ENCODE measurements at places on chromosomes 6 and 20. TPM values are rescaled to one million over a fixed set of nuclear protein-coding genes. Genes with fewer than 3 reads are reported as not detected.
A peak's percentile ranks its signal among the peaks of the same experiment; 100 is the strongest.

- no peak overlapping the region for H3K27ac ChIP-seq
- H3K4me1 ChIP-seq = peaks cover 45% of the 10 kb centered on the region
- peaks cover 25% of the 10 kb centered on the region for H3K36me3 ChIP-seq
- H3K27me3 ChIP-seq = no peaks in the 10 kb centered on the region
- no peak for DNase-seq
Observed at GRCh38 chr6:136775548-136775947, 16.7 kb downstream of the MAP3K5 start.

- H3K27ac ChIP-seq = no peak overlapping the region
- H3K4me3 ChIP-seq = no peak overlapping the region
- no peak for DNase-seq
- peaks cover 16% of the 10 kb centered on the region for H3K27me3 ChIP-seq
- H3K36me3 ChIP-seq = peaks cover 8% of the 10 kb centered on the region
Observed at GRCh38 chr6:170124150-170124549, 166.7 kb downstream of the DLL1 start.

GRCh38 chr20:15895126-15895525 lies 678.1 kb downstream of the KIF16B start:
- H3K4me1 ChIP-seq = peaks cover 12% of the 10 kb centered on the region
- H3K36me3 ChIP-seq = no peaks in the 10 kb centered on the region
- no peak overlapping the region for H3K4me3 ChIP-seq

- peaks cover 54% of the 10 kb centered on the region for H3K4me1 ChIP-seq
- H3K27me3 ChIP-seq = no peaks in the 10 kb centered on the region
- DNase-seq = peak; percentile 60
Observed at GRCh38 chr6:18262702-18263417, 1.5 kb downstream of the DEK start.

DNA sequence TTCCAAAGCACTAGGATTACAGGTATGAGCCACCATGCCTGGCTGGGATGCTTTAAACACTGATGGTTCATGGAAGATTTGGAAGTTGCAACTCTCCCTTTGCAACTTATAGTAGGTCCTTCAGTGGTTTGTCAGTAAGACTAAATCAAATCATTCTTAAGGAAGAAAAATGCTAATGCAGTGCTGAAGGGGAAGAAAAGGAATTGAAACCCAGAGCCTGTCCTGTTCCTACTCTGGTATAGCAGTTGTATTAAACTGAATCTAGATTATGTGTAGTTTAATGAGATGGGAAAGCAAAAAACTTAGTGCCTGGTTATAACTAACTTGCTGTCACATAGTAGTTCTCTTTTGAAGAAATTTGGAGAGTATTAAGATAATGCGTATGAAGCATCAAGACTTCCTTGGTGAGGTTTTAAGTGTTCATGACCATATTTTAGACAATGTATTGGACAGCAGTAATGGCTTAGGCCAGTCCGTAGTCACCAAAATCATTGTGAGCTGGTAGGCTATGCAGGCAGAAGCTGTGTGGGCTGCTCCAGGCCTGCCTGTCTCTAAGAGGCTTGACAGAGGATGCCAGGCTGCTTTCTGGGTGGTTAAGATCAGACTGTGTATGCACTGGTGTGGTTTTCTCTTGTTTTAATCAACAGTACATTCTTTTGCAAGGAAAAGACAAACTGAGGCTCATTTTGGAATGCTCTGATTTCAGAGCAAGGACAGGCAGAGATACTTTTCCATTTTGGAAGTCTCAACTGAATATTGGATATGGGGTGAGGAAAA lies 14.0 kb downstream of the PAQR8 start:
- peaks cover 36% of the 10 kb centered on the region for H3K4me1 ChIP-seq
- H3K27me3 ChIP-seq = no peaks in the 10 kb centered on the region

DNA sequence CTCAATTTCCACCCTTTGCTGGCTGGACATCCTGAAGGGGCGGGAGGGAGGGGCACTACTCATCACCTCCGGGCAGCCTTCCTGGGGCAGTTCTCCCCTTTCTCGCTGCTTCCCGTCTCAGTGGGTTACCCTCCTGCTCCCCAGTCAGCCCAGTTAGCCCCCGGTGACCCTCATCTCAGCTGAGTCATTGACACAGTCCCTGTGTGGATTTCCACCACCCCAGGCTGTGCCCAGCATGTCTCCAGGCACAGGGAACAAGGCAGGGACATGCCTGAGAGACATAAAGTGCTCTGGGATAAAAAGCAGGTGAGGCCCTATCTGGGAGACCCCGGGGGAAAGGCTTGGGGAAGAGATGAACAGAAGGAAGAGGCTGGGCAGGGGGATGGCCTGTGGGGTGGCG lies 29.9 kb upstream of the HMGA1 start:
- H3K36me3 ChIP-seq = no peaks in the 10 kb centered on the region
- H3K27me3 ChIP-seq = no peaks in the 10 kb centered on the region
- peaks cover 13% of the 10 kb centered on the region for H3K4me1 ChIP-seq
- DNase-seq = no peak
- no peak overlapping the region for H3K27ac ChIP-seq
- H3K4me3 ChIP-seq = no peak overlapping the region

GRCh38 chr20:17584689-17585088 lies 14.8 kb downstream of the DSTN start:
- H3K36me3 ChIP-seq = peaks cover 19% of the 10 kb centered on the region
- H3K27me3 ChIP-seq = no peaks in the 10 kb centered on the region
- no peak for DNase-seq

- no peak overlapping the region for H3K4me3 ChIP-seq
- no peak for DNase-seq
- H3K27ac ChIP-seq = peak overlapping the region; percentile 23
- H3K4me1 ChIP-seq = peaks cover 41% of the 10 kb centered on the region
Observed at GRCh38 chr6:116392132-116393013, 21.6 kb downstream of the DSE start.

DNA sequence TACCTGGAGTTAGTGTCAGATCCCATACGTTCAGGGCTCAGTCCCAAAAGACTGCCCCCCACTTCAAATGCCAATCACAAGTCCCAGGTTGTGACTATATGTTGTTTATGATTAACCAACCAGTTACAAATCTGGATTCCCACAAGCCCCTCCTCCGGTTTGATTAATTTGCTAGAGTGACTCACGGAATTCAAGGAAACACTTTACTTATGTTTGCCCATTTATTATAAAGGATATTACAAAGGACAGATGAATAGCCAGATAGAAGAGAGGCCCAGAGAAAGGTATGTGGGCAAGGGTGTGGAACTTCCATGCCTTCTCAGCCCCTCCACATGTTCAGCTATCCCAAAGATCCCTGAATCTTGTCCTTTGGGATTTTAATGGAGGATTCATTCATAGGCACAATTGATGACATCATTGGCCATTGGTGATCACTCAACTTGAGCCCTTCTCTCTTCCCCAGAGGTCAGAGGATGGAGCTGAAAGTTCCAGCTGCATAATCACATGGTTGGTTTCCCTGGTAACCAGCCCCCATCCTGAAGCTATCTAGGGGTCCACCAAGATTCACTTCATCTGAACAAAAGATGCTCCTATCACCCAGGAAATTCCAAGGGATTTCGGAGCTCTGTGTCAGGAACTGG lies 2.0 kb downstream of the ECT2L start:
- H3K4me1 ChIP-seq = no peaks in the 10 kb centered on the region
- H3K36me3 ChIP-seq = no peaks in the 10 kb centered on the region
- no peak for DNase-seq

DNA sequence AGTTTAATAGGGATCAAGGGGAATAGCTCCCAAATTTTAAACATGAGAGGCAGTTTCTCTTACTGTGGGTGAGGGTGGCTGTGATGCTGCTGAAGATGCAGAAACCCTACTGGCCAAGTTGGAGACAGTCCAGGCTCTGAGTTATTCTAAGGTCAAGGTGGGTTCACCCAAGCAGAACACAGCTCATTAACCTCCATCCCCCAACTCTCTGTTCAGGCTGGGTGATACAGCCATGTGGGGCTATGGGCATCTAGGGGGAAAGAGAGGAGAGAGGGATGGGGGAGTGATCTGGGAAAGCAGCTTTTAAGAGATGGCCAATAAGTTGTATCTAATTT lies 18.9 kb upstream of the TRAM2 start:
- H3K27me3 ChIP-seq = peaks cover 1% of the 10 kb centered on the region
- H3K4me1 ChIP-seq = peaks cover 25% of the 10 kb centered on the region
- H3K27ac ChIP-seq = no peak overlapping the region
- no peaks in the 10 kb centered on the region for H3K36me3 ChIP-seq

DNA sequence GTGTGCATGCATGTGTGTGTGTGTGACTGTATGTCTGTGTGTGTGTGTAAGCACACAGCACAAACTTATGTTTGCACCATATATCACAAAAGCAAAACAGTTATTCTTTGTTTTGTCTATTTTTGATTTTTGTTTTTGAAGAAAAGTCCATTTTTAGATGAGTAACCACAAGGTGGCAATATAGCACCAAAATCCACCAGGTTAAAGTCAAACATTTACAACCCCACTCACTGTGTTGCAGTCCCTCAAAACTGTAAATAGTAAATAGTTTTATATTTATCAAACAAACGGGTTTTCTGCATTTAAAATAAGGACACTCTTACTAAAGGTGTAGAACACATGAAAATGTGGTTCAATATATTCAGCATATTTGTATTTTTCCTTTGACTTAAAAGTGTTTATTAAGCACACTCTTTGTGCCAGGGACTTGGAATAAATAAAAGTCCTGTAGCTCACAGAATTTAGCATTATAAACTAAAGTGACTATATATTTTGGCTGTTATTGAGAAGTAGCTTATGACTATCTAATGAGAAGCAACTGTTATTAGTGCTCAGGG lies 118.5 kb downstream of the GFRAL start:
- DNase-seq = no peak
- H3K27me3 ChIP-seq = no peaks in the 10 kb centered on the region
- no peak overlapping the region for H3K27ac ChIP-seq
- no peak overlapping the region for H3K4me3 ChIP-seq

GRCh38 chr20:56395166-56395565 lies 2.7 kb downstream of the CSTF1 start:
- H3K27me3 ChIP-seq = no peaks in the 10 kb centered on the region
- peaks cover 52% of the 10 kb centered on the region for H3K4me1 ChIP-seq
- DNase-seq = no peak
- no peak overlapping the region for H3K27ac ChIP-seq
- peaks cover 70% of the 10 kb centered on the region for H3K36me3 ChIP-seq

- no peaks in the 10 kb centered on the region for H3K27me3 ChIP-seq
- DNase-seq = no peak
- no peak overlapping the region for H3K27ac ChIP-seq
Observed at GRCh38 chr6:11194356-11195218, 37.9 kb downstream of the NEDD9 start.

DNA sequence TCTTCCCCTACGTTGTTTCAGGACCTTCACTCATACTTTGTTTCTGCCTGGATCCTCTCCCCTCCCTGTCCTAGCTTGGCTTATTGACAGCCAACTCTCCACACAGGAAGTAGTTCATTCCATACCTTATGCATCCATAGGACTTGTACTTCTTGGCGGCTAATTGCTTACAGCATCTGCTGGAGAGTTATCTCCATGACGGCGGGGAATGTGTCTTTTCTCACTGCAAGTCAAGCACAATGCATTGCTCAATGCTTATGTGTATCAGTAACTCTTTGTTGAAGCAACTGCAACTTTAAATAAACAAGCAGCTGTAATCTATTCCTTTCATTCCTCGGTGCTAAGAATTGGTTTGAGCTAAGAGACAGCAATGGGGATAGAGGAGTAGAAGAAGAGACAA lies 551.3 kb upstream of the EPHA7 start:
- H3K27me3 ChIP-seq = no peaks in the 10 kb centered on the region
- H3K4me1 ChIP-seq = no peaks in the 10 kb centered on the region
- DNase-seq = no peak
- no peak overlapping the region for H3K4me3 ChIP-seq
- no peaks in the 10 kb centered on the region for H3K36me3 ChIP-seq

DNA sequence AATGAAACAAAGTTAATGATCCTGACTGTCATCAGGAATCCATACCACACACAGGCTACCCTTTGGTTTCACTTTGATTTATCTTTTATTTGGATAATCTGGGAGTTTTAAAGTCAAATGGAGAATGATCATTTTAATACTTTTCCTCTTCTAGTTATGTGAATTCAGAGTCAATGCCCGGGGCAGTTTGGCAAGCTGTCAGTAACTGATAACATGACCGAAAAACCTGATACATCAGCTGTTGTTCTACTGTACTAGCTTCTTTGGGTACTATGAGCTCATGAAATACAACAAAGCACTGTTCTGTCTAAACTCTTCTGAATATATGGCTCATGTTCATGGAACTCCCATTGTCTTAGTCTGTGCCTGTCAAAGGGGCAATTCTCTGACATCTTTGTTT lies 30.2 kb downstream of the KLHL31 start:
- no peak overlapping the region for H3K27ac ChIP-seq
- peaks cover 7% of the 10 kb centered on the region for H3K4me1 ChIP-seq
- no peaks in the 10 kb centered on the region for H3K36me3 ChIP-seq
- no peak overlapping the region for H3K4me3 ChIP-seq
- peaks cover 6% of the 10 kb centered on the region for H3K27me3 ChIP-seq

DNA sequence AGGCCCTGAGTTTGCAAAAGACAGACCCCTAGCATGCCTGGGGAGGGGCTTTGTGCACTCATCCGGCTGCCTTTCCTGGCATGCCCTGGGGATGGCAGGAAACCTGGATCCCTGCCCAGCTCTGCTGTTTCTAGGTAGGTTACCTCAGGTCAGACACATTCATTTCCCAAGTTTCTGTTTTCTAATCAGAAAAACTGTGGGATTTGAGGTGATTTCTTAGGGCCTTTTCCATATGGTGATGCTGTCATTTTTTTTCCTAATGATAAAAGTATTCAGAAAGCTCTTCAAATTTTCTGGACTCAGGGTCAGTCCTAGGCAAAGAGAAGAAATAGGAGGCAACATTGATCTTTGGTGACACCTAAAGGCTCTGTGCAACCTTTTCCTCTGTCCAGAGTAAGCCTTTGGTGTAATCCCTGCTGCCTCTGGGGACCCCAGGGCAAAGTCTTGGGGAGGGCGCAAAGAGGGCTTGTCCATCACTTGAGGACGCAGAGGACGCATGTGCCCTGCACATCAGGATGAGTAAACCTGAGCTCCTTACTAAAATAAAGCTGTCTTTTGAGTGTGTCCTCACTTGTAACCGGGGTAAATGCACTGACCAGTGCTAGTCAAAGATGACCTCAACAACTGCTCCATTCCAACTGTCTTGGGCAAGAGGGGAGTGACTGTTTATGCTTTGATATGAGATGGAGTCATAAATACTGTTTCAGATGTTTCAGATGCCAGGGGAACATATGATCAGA lies 13.5 kb upstream of the TRAM2 start:
- H3K4me1 ChIP-seq = peaks cover 10% of the 10 kb centered on the region
- peaks cover 5% of the 10 kb centered on the region for H3K27me3 ChIP-seq
- no peak overlapping the region for H3K4me3 ChIP-seq
- H3K36me3 ChIP-seq = no peaks in the 10 kb centered on the region
- no peak for DNase-seq

- no peaks in the 10 kb centered on the region for H3K27me3 ChIP-seq
- no peak overlapping the region for H3K27ac ChIP-seq
- no peaks in the 10 kb centered on the region for H3K36me3 ChIP-seq
- no peaks in the 10 kb centered on the region for H3K4me1 ChIP-seq
- no peak for DNase-seq
Observed at GRCh38 chr20:42690842-42691437, 498.8 kb downstream of the PTPRT start.

The PHACTR1 gene
- 0.53 TPM for total RNA-seq

The CAP2 gene
- total RNA-seq = not detected

The BFSP1 gene
- 3.2 TPM for total RNA-seq

The FAM217A gene
- not detected for total RNA-seq

The KCNK5 gene
- total RNA-seq = 8.6 TPM

The GFRAL gene
- not detected for total RNA-seq

The VNN1 gene
- not detected for total RNA-seq

The CDK5RAP1 gene
- total RNA-seq = 30.2 TPM

The RNF144B gene
- 1.3 TPM for total RNA-seq

The TOP1 gene
- total RNA-seq = 68.0 TPM
